Naive thymus-derived CD8-positive, alpha-beta T cell (primary cell): ENCODE measurements at places on chromosomes 12 and 14.

- DNase-seq: no peak
- no peaks in the 10 kb centered on the region for H3K27me3 ChIP-seq
- H3K36me3 ChIP-seq: peaks cover 14% of the 10 kb centered on the region
- peaks cover 42% of the 10 kb centered on the region for H3K4me1 ChIP-seq
- no peak overlapping the region for H3K4me3 ChIP-seq
Observed at GRCh38 chr12:12503384-12504078, 59.1 kb downstream of the DUSP16 start.

DNA sequence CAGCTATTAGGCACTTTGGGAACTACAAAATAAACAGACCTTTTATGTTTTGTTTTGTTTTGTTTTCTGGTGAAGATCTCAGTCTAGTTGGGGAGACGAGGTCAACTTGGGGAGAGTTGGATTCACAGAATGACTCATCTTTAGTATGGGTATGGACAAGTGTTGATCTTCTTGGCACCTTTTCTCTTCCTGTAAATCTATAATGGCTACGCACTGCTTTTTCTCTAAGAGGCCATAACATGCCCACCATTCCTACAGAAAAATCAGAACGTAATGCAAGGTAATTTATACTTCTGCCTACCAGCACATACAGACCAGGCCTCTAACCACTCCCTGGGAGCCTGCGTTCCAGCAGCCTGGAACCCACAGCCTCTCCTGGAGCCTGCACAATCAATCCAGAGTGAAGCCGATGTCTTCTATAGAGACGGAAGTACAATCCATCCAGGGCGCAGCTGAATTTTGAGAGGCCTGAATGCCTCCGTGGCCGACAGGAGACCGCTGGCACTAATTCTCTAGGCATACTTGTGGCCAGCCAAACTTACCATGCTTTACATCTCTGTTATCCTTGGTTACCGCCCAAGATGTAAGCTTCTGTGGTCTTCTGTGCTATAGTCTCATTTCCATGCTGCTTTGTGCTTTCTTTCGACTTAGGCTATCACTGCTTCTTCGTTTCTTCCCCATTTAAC, 717 bp downstream of the PPHLN1 start:
- peak overlapping the region; percentile 98 for H3K4me3 ChIP-seq
- peaks cover 30% of the 10 kb centered on the region for H3K4me1 ChIP-seq
- peak overlapping the region; percentile 97 for H3K27ac ChIP-seq
- H3K27me3 ChIP-seq: no peaks in the 10 kb centered on the region

DNA sequence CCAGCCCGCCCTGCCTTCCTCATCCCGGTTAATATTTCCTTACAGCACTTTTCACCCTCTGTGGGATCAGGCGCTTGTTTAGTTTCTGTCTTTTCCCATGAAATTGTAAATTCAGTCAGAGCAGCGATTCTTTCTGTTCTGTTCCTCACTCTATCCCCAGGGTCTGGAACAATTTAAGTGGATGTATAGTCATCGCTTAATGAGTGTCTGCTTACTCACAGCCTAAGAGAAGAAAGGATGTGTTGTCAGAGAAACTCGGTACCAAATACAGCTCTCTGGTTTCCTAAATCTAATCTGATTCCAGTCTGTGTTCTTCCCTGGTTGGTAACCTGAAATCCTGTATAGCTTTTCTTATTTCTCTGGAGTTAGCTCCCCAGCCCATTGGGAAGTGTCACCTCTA, 44.9 kb downstream of the FOS start:
- no peak overlapping the region for H3K27ac ChIP-seq
- no peaks in the 10 kb centered on the region for H3K4me1 ChIP-seq
- no peak overlapping the region for H3K4me3 ChIP-seq
- peaks cover 2% of the 10 kb centered on the region for H3K27me3 ChIP-seq
- no peaks in the 10 kb centered on the region for H3K36me3 ChIP-seq

DNA sequence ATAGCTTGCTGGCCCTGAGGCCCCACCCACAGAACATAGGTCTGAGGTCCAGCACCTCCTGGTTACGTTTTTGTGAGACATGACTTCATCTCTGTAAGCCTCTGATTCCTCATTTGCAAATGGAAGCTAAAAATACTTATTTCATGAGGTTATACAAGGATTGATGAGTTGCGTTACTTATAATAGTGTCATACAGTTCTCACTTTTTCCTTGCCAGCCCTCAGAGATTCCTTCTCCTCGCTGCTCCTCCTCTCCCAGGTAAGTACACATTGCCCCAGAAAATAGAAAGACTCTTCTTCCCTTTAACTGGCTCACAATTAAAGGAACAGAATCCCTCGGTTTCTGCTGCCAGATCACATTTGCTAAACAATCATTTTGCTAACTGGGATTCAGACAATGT, 739.2 kb downstream of the VRK1 start:
- H3K36me3 ChIP-seq: no peaks in the 10 kb centered on the region
- H3K4me3 ChIP-seq: no peak overlapping the region
- H3K27me3 ChIP-seq: no peaks in the 10 kb centered on the region
- no peak for DNase-seq
- H3K4me1 ChIP-seq: peaks cover 8% of the 10 kb centered on the region
- no peak overlapping the region for H3K27ac ChIP-seq

DNA sequence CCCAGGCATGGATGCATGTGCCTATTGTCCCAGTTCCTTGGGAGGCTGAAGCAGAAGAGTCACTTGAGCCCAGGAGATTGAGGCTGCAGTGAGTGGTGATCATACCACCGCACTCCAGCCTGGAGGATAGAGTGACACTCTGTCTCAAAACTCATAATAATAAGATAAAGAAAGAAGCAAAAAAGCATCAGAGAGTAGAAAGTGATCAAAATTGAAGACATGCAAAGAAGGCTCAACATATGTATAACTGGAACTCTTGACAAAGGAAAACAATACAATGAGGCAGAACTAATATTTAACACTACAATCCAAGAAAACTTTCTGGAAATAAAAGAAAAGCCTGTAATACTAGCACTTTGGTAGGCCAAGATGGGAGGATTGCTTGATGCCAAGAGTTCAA, 48.3 kb upstream of the COCH start:
- H3K4me1 ChIP-seq: no peaks in the 10 kb centered on the region
- DNase-seq: no peak
- peaks cover 3% of the 10 kb centered on the region for H3K27me3 ChIP-seq
- no peak overlapping the region for H3K4me3 ChIP-seq

- no peaks in the 10 kb centered on the region for H3K27me3 ChIP-seq
- H3K4me3 ChIP-seq: no peak overlapping the region
- H3K36me3 ChIP-seq: peaks cover 8% of the 10 kb centered on the region
- no peak for DNase-seq
- no peaks in the 10 kb centered on the region for H3K4me1 ChIP-seq
Observed at GRCh38 chr12:111927346-111927745, 85.3 kb downstream of the MAPKAPK5 start.

DNA sequence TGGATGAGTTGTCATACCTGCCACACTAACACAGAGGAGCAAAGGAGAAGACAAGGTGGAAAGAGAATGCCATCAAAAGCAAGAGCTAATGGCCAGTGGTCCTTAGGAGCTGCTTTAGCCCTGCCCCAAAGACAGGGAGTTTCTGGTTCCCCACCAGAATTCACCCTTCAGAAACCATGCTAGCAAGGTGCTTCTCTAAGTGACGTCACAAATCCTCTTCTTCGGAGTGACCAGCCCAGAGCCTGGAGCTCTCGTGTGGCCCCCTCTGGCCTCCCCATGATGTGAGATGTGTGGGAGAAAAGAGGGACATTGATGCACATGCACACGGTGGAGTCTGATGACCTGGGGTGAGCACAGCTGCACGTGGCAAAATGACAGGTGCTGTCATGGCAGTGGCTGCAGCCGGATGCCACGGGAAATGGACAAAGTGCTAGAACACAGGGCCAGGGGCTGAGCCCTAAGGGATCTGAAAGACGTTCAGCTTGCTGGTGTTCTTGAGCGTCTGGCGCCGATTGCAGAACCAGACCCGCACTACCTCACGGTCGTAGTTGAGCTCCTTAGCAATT, 16.9 kb upstream of the TFCP2 start:
- H3K36me3 ChIP-seq: peaks cover 25% of the 10 kb centered on the region
- DNase-seq: no peak
- H3K27me3 ChIP-seq: no peaks in the 10 kb centered on the region

- no peak for DNase-seq
- no peak overlapping the region for H3K4me3 ChIP-seq
- no peaks in the 10 kb centered on the region for H3K36me3 ChIP-seq
- no peak overlapping the region for H3K27ac ChIP-seq
- H3K27me3 ChIP-seq: peaks cover 18% of the 10 kb centered on the region
Observed at GRCh38 chr12:119158402-119158801, 20.3 kb upstream of the HSPB8 start.

- H3K36me3 ChIP-seq: no peaks in the 10 kb centered on the region
- peaks cover 12% of the 10 kb centered on the region for H3K27me3 ChIP-seq
- H3K4me3 ChIP-seq: no peak overlapping the region
- no peak for DNase-seq
- H3K4me1 ChIP-seq: peaks cover 1% of the 10 kb centered on the region
Observed at GRCh38 chr12:21987755-21988154, 46.5 kb upstream of the ABCC9 start.

DNA sequence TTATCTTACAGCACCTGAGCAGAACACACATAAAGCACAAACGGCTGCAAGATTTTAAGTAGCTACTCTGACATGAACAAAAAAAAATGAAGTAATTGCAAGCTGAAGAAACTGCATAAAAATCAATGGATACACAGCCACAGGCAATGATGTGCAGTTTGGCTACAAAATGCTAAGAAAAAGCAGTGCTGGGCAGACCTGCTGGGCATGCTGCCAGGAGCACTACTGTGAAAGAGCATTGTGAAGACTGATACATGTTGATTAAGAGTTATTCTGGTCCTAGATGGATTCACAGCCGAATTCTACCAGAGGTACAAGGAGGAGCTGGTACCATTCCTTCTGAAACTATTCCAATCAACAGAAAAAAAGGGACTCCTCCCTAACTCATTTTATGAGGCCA, 20.1 kb upstream of the RTN1 start:
- DNase-seq: no peak
- peaks cover 55% of the 10 kb centered on the region for H3K27me3 ChIP-seq
- no peak overlapping the region for H3K27ac ChIP-seq
- H3K4me1 ChIP-seq: no peaks in the 10 kb centered on the region
- no peak overlapping the region for H3K4me3 ChIP-seq
- H3K36me3 ChIP-seq: peaks cover 1% of the 10 kb centered on the region

DNA sequence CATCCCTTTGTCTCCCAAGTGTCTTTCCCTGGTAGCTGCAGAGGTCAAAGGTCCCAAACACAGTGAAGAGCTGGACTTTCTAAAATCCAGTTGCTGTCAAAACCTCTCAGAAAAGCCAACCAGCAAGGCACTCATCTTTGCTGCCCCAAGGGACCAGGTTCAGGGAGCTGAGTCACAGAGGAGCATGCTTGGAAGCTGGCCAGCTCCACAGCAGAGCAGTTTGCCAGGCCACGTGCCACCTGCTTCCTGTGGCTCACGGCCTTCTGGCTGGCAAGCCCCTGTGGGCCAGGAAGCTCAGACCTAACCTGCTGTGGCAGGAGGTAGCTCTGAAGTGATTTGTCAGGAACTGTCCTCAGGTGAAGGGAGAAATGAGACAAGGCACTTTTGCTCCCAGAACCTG, 3.6 kb downstream of the ISCU start:
- peak overlapping the region; percentile 61 for H3K27ac ChIP-seq
- H3K4me3 ChIP-seq: no peak overlapping the region
- H3K27me3 ChIP-seq: no peaks in the 10 kb centered on the region
- peaks cover 86% of the 10 kb centered on the region for H3K4me1 ChIP-seq

- peaks cover 28% of the 10 kb centered on the region for H3K36me3 ChIP-seq
- DNase-seq: no peak
- H3K4me1 ChIP-seq: peaks cover 12% of the 10 kb centered on the region
- H3K27ac ChIP-seq: peak overlapping the region; percentile 21
- H3K27me3 ChIP-seq: no peaks in the 10 kb centered on the region
- no peak overlapping the region for H3K4me3 ChIP-seq
Observed at GRCh38 chr12:132812631-132813305, 15.9 kb downstream of the GOLGA3 start.

- no peaks in the 10 kb centered on the region for H3K36me3 ChIP-seq
- H3K27ac ChIP-seq: no peak overlapping the region
- no peak overlapping the region for H3K4me3 ChIP-seq
- no peak for DNase-seq
- peaks cover 8% of the 10 kb centered on the region for H3K27me3 ChIP-seq
Observed at GRCh38 chr12:100553936-100554335, 19.5 kb upstream of the GAS2L3 start.

GRCh38 chr14:22640192-22640591, 4.0 kb downstream of the OR6J1 start:
- H3K27me3 ChIP-seq: no peaks in the 10 kb centered on the region
- peaks cover 2% of the 10 kb centered on the region for H3K4me1 ChIP-seq
- no peak for DNase-seq
- no peak overlapping the region for H3K27ac ChIP-seq
- no peaks in the 10 kb centered on the region for H3K36me3 ChIP-seq

GRCh38 chr12:57385586-57385985, 45.3 kb downstream of the R3HDM2 start:
- no peak overlapping the region for H3K27ac ChIP-seq
- no peaks in the 10 kb centered on the region for H3K27me3 ChIP-seq
- peaks cover 2% of the 10 kb centered on the region for H3K4me1 ChIP-seq
- H3K36me3 ChIP-seq: peaks cover 6% of the 10 kb centered on the region

DNA sequence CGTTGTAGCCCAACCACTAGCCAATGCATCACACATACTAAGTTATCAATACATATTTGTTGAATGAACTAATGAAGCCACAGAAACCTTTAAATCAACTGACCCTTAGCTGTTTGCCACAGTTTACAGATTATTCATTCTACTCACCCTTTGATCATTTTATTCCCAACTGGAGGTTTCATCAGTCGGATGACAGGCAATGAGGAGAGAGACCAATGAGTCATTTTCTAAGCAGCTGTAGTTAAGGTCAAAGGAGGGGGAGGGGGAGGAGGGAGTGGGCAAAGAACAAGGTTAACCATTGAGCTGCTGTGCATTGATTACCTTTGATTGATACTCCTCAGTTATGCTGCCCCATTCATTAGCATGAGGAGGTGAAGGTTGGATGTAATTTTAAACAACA, 469.5 kb downstream of the VRK1 start:
- H3K4me1 ChIP-seq: no peaks in the 10 kb centered on the region
- no peak overlapping the region for H3K4me3 ChIP-seq
- no peak overlapping the region for H3K27ac ChIP-seq
- H3K27me3 ChIP-seq: peaks cover 3% of the 10 kb centered on the region

- H3K4me1 ChIP-seq: no peaks in the 10 kb centered on the region
- H3K36me3 ChIP-seq: peaks cover 15% of the 10 kb centered on the region
- DNase-seq: no peak
- H3K27ac ChIP-seq: no peak overlapping the region
- no peaks in the 10 kb centered on the region for H3K27me3 ChIP-seq
Observed at GRCh38 chr12:105164068-105164467, 56.5 kb downstream of the WASHC4 start.

DNA sequence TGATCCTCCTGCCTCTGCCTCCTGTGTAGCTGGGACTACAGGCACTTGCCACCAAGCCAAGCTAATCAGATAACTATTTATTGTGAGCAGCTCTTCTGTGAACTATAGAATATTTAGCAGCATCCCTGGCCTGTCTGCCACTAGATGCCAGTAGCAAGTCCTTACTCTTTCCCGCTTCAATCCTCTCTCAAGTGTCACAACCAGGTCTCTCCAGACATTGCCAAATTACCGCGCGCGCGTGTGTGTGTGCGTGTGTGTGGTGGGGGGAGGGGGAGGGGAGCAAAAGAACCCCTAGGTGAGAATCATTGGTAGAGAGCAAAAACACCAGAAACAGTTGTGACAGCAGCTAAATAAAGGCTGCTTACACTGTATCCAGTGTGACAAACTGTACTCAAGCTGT, 49.9 kb downstream of the PPP2R5E start:
- no peaks in the 10 kb centered on the region for H3K27me3 ChIP-seq
- H3K4me3 ChIP-seq: no peak overlapping the region
- H3K36me3 ChIP-seq: peaks cover 5% of the 10 kb centered on the region
- peak overlapping the region; percentile 24 for H3K27ac ChIP-seq
- peaks cover 8% of the 10 kb centered on the region for H3K4me1 ChIP-seq

- peaks cover 3% of the 10 kb centered on the region for H3K27me3 ChIP-seq
- no peak for DNase-seq
- peaks cover 67% of the 10 kb centered on the region for H3K4me1 ChIP-seq
- H3K4me3 ChIP-seq: peak overlapping the region; percentile 97
Observed at GRCh38 chr14:77032491-77032843, 4.0 kb upstream of the IRF2BPL start.
